NCI-H1436 treated with DMSO at 0.1 percent for 48 hours (cell line): ENCODE measurements at places on chromosomes 2 and 18.

- no peak for DNase-seq
Measured at GRCh38 chr2:230742781-230743180, 30.1 kb downstream of the CAB39 start.

DNA sequence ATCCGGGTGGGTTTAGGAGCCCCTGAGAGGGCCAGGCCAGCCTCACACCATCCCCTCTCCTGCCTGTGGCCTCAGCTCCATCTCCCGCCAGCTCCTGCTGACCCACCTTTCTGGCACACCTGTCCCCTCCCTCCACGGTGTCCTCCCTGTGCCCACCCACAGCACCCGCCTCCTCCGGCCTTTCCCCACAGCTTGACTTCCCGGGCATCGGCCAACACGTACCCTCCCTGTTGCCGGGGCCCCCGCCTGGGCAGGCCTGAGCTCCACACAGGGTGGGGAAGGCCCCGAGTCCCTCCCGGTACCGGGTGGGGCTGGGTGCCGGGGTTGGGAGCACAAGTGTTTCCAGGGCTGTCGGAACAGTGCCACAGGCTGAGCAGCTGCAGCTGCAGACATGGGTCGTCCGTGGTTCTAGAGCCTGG, 6.5 kb downstream of the GPC1 start:
- no peak for DNase-seq

DNA sequence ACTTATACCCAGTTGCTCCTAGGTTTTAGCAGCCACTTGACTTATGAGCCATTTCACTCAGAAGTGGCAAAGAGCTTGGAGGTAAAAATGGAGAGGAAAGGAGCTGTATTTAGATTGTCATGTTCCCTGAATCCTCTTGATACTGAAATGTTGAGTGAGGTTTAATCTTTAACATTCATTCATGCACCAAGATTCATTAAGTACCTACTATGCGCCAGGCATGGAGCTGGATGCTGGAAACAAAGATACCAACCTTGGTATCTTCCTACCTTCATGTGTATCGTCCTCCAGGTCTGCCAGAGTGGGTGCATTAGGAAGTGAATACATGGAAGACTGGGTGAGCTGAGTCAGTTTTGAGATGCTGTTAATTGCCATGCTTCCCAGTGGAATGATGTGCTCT, 23.7 kb downstream of the TPGS2 start:
- DNase-seq = no peak

GRCh38 chr2:227025510-227025909, 138.5 kb downstream of the COL4A4 start:
- no peak for DNase-seq

- DNase-seq = no peak
Measured at GRCh38 chr2:184261818-184262217, 336.5 kb upstream of the ZNF804A start.

GRCh38 chr2:216735086-216735485, 39.7 kb upstream of the IGFBP5 start:
- DNase-seq = no peak
